Activated CD4-positive, alpha-beta T cell treated with anti-CD3 and anti-CD28 coated beads, Interleukin-2, Interleukin-4, amounts not matched to agents 100 ng/mL and 50 ng/mL, durations not matched to agents 16 hours and 8 hours (primary cell): ENCODE measurements at places on chromosomes 2 and 18.

DNA sequence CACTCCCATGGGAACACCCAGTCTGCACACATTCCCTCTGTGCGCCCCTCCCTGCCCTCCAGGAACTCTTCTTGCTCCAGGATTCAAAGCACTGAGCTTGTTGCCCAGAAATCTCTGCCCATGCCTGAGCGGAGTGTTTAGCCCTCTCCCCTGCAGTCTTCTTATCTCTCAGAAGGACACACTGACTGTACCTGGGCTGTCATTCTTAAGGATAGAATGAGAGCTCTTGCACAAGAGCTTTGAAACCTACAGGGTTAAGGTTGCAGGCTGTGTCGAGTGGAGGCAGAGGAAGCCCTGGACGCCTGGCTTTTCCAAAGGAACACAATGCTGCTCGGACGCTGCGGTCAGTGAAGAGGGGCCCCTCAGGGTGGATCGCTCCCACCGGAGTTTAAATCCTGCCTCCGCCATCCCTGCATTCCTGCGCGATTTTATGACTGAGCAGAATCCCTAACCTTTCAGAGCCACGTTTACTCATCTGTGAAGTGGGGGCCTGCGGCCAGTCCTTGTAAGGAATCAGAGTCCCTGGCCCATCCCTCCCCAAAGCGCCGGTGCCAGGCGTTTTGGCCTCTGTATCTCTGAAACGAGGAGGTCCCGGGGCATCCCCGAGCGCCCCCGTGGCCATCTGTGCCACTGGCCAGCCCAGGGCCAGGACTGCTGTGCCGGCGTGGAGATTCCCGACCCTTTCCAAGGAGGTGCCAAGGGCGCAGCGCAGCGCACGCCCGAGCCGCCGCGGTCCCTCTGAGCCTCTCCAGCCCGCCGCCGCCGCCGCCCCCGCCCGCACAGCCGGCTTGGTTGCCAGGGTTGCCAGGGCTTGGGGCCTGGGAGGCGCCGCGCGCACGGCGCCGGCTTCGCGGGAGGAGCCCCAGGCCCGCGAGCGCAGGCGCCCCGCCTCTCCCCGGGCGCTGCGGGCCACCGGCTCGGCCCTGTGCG is 58.9 kb downstream of the FAM168B start:
- no peak for DNase-seq

- DNase-seq: no peak
Measured at GRCh38 chr2:234502919-234503285, 6.0 kb upstream of the ARL4C start.

DNA sequence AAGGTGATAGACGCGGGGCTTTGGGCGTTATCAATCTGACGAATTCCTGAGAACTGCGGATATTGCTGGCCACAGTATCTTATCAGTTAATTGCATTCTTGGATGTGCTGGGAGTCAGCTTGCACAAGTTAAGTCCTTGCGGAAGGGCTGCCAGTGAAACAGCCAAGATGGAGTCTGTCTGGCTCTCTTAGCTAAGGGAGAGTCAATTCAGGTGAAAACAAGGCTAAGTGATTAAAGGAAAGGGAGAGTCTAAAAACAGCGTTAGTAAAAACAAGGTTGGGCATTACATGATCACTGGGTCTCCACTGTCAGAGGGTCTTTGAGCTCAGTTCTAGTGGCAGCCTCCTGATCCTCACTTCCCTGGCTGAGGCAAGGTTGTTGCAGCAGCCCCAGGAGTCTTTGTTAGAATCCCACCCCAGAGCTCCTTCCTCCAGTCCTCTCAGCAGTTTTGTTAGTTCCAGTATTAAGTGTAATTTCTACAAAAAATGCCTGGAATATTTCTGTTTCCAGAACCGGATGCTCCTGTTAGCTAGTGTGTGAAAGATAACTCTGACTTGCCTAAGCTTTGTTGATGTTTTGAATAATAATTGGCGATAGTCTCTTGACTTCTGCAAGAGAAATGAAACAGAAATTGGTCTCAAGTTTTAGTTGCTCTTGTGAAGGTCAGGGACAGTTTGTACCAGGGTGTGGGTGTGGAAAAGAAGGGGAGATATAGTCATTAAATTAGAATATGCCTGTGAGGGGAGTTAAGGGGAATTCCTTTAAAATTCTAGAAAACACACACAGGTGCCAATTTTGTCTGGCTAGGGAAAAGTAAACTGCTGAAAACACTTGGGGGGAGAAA is 10.6 kb downstream of the CFLAR start:
- peak; percentile 52 for DNase-seq

DNA sequence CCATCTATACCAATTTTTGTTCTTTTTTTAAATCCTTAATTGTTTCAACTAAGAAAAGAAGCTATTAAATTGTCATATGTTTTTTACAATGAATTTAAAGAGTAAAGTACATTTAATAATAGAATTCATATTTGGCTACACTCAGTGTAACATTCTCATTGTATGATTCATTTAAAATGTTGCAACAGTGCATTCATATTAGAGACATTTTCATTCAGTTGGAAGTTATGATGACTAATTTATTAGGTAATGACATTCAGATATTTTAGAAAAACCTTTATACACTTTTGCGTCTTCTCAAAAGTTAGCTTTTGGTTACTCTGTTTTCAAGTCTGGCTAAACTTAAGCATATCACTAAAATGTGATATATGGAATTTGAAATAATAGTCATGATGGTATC is 887.5 kb upstream of the NRXN1 start:
- DNase-seq: no peak

DNA sequence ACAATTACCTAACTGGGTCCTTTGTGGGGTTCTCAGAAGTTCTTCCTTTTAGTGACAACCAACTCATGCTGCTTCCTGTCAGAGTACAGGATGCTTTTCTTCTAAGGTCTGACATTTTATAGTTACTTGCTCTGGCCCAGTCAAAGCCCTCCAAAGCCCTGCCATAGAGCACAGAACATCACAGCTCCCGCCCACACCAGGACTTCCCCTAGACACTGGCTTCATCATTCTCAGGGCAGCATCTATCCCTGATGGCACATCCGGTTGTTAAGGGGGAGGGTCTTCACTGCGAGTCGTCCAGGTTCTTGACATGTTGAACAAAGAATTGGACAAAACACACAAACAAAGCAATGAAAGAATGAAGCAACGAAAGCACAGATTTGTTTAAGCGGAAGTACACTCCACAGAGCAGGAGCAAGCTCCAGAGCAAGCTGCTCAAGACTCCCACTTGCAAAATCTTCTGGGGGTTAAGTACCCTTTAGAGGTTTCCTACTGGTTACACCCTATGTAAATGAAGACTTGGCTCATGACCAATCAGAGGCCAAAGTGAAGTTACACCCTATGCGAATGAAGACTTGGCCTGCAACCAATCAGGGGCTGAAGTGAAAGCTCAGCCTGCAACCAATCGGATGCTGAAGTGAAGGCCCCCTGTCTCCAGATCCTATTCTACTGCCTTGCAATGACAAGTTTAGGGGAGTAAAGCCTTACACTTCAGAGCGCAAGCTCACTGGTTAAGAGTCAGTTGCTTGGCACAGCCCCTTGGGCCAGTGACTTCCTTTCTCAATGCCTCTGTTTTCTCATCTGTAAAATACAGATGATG is 79.0 kb downstream of the HDAC4 start:
- DNase-seq: peak; percentile 46

DNA sequence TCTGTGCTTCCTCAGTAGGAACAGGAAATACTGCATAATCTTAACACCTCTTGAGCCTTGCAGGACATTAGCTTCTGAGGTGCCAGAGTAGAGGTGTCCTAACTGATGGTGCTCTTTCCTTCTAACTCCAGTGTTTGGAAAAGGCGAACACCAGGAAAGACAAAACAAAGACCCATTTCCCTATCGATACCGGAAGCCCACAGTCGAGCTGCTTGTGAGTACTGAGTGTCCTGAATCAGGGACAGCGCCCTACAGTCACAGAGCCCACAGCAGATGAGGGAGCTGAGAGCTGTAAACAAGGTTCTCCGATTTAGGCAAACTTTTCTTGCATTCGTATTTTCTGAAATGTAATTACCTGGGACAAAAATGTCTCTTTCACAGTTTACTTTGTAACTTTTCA is 50.7 kb downstream of the SLC14A2 start:
- no peak for DNase-seq

DNA sequence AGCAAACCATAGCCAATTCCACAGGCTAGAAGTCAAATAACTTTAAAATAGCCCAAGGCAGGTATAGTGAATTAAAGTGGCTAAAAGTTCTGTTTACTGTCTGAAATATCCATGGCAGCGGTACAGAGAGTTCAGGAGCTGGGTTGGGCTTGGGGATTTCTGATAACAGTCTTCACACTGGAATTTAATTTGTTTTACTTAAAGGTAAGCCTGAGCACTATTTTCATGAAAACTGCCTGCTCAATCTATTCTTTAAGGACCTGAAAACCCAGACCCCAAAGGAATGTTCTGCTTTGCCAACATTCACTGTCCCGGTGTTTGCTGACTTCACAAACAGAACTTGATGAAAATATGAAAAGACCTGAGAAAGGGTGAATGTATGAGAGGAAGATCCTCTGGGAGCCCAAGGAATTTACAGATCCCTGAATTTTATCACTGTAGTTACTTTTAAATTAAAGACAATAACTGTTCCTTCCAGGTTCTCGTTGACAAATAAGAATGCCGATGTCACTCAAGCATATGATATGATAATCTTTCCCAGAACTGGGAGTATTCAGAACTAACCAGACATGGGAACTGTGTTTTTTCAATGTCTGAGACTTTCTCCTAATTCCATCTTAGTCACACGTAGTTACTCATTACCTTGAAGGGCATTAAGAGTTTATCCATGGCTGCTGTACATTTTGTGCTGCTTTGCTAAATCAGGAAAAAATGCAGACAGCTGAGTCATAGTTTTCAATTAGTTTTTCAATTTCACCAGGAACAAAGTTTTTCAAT is 28.3 kb upstream of the ITGB6 start:
- DNase-seq: no peak

DNA sequence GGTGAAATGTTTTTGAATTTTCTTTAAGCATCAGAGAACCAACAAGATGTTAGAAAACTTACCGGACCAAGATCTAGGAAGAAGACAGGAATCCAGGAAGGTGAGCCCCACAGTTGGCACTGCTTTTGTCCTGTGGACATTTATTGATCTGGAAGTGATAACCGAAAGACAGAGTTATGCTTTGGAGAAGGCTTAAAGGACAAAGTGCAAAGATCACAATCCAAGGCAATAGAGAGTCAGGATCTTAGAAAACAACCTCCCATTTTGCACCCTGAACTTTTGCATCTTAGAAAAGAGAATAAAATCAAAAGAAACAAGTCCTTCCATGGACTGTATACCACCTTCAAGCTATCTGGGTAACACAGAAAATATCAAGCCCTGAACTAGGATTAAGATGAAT is 129.4 kb upstream of the SRD5A2 start:
- no peak for DNase-seq

- DNase-seq: no peak
Measured at GRCh38 chr18:46152436-46152807, 48.2 kb downstream of the HAUS1 start.

DNA sequence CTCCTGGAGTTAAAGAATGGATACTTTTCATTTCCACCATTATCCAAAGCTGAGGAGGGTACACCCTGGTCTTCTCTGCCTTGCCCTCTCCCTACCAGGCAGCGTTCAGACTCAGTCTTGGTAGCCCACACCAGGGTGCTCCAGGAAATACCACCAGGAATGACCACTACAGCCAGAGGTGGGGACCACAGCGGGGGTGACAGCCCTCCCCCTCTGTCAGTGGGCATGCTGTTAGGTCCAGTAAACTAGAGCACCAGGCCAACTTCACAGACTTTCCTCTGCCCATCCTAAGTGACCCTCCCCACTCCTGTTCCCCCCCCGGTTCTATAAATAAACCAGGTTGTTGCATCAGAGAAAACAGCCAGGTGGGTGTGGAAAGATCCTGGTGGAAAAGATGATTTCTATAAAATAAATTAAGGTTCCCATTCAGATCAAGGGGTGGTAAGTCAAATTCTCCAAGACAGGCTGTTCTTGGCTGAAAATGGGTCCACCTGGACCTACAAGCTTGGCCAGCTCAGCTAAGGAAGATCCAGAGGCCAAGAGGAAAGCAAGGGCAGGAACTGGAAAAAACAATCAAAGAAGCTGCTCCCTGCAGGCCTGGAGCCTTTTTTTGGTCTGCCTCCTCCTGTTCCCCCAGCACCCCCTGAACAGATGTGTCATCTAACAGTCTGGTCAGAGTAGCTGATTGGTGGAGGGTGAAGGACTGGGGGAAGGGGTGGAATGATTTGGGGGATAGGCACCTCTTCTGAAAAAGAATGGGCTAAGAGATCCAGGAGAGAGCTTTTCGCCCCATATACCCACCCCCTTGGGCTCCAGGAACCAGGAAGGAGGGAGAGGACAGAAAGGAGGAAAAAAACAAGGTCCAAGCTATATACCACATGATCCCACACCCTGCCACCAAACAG is 2.3 kb downstream of the RAB11FIP5 start:
- no peak for DNase-seq

DNA sequence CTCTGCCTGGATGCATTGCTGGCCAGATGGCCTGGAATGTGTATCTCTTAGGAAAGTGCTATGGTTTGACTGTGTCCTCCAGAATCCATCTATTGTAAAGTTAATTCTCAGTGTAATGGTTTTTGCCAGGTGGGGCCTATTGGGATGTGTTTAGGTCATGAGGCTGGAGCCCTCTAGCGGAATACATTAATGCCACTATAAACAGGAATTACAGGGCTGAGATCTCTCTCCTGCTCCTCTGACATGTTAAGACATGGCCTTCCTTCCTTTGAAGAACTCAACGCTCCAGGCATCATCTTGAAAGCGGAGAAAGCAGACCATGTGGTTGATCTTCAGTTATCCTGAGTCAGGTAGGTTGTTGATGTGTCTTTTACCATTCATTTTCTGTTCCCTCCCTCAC is 276.4 kb downstream of the RPIA start:
- DNase-seq: no peak

- no peak for DNase-seq
Measured at GRCh38 chr2:134640494-134640893, 78.3 kb downstream of the TMEM163 start.

DNA sequence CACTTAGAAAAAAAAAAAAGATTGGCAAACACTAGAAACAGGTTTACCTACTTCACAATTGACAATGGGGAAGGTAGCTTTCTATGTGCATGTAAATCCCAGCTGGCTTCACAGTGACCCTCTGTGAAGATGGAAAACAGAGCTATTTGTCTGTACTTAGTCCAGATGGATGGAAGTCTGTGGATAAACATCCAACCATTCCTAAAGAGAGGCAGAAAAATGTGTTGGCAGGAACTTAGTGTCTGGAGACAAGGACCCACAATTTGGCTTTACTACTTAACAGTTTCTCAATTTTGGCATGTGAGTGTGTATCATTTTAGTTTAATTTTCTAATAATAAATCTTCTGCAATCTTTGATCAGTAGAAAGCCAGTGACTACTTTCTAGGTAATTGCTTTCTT is 154.4 kb downstream of the RAD51AP2 start:
- DNase-seq: no peak

GRCh38 chr18:35999925-36000324 is 27.4 kb downstream of the RMP24 start:
- no peak for DNase-seq

DNA sequence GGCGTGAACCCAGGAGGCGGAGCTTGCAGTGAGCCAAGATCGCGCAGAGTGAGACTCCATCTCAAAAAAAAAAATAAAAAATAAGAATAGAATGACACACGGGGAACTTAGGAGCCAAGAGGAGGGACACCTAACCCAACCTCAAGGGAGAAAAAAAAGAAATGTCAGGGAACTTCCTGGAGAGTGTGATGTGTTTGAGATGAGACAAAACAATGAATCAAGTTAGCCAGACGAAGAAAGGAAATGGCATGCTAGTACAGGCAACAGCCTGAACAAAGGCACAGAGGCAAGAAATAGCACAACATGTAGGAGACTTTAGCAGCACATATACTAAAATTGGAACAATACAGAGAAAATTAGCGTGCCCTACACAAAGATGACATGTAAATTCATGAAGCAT is 36.7 kb upstream of the PAPOLG start:
- no peak for DNase-seq
